ENCODE measurements at places on chromosomes 5 and 9. TPM values are rescaled to one million over a fixed set of nuclear protein-coding genes. Genes with fewer than 3 reads are reported as not detected.

- DNase-seq: no peak
These were observed 30.5 kb downstream of the DNAH5 start for GRCh38 chr5:13913962-13914361.

RASEF gene
- total RNA-seq: 38.8 TPM

- no peak for DNase-seq
These were observed 35.1 kb downstream of the GRIA1 start for GRCh38 chr5:153525536-153525935.

SLC4A9 gene
- 0.24 TPM for total RNA-seq

- no peak for DNase-seq
These were observed 46.2 kb downstream of the DMRT2 start for GRCh38 chr9:1096155-1096964.

- DNase-seq: no peak
These were observed 218.0 kb downstream of the MAN2A1 start for GRCh38 chr5:109907731-109908130.

DNA sequence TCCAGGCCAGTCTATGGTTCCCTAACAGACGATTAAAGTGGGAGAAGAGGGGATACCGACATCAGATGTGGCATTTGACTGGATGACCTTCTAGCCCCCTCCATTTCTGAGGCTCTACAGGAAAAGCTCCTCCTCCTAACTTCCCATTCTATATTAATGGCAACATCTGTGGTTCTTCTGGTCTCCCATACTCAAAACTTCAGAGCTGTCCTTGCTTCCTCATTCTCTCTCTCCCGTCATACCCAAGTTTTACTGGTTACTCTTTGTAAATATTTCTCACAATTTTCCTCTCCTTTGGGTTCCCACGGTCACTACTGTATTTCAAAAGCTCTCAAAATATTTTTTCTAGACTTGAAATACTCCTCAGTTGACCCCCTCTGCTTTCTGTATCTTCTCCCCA lies 36.0 kb upstream of the IL7R start:
- DNase-seq: no peak

DNA sequence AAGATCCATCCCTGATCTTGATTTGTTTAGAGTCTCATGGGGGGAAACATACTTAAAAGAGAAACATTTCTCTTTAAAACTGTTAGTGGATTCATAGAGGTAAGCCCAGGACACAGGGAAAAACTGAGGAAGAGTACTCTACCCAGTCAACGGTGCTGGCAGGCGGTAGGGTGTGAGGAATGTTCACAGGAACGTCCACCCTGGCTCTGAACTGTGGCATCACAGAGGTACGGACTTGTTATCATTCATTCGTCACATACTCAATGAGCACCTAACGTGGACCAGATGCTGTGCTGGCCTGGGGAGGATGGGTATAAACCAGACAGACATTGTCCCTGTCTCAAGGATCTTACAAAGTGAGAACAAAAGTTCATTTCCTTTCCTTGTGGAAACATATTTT lies 18.8 kb upstream of the PPARGC1B start:
- DNase-seq: no peak

GRCh38 chr5:154302161-154302560 lies 111.6 kb downstream of the GALNT10 start:
- no peak for DNase-seq

- DNase-seq: no peak
These were observed 12.5 kb downstream of the C1QTNF2 start for GRCh38 chr5:160357861-160358411.

MRPS30 gene
- total RNA-seq: 66.6 TPM
